ENCODE measurements at places on chromosomes 7 and 10. TPM values are rescaled to one million over a fixed set of nuclear protein-coding genes. Genes with fewer than 3 reads are reported as not detected.

- no peak for DNase-seq
These were observed 2.7 kb downstream of the IFIT1 start for GRCh38 chr10:89395141-89395540.

DNA sequence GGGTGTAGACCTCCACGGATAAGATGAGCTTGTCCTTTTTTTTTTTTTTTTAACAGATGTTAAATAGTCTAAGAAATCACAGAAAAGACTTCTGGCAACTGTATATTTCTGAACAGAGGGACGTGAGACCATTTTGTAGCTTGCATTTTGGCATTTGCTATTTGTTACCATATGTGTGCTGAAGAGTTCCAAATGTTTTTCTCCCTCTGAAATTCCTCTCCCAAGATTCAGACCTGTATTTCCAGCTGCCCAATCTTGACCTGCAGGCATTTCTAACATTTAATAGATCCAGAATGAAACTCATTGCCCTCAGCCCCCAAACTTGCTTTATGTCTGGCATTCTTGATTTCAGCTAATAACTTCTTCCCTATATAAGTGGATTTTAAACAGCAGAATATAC is 223.1 kb upstream of the FZD1 start:
- DNase-seq: no peak

DNA sequence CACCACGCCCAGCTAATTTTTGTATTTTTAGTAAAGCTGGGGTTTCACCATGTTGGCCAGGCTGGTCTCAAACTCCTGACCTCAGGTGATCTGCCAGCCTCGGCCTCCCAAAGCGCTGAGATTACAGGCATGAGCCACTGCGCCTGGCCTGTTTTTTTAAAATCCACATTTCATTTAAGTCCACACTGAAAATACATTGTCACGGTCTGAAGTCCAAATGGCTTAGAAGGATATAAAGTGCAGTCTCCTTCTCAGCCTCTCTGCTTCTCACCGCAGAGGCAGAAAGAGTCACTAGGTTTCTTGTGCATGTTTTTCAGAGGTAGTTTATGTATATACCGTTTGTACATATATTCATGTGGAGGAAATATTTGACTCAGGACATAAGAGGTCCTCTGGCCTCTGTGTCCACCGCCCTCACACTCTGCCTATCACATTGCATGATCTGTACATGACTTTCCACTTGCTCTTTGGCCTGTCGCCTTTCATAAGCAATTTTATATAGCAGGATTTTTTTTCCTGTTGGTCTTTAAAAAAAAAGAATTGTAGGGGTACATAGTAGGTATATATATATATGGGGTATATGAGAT is 42.9 kb downstream of the BLNK start:
- DNase-seq: no peak

DNA sequence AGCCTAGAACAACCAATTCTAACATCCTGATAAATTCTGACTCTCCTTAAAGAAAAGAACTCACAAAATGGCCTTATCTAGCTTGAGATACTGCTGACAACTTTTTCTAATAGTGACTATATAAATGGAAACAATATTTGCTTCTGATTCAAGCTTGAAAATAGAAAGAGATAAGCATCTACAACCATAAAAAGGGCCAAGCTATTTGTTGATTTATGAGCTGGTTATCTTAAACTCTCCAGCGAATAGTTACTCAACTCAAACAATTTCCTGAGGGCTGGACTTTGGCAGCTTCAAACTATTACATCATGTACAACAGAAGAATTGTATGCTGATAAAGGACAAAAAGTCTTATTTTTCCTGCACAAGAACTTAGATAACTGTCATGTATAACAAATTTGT is 4.6 kb downstream of the USP54 start:
- no peak for DNase-seq

DNA sequence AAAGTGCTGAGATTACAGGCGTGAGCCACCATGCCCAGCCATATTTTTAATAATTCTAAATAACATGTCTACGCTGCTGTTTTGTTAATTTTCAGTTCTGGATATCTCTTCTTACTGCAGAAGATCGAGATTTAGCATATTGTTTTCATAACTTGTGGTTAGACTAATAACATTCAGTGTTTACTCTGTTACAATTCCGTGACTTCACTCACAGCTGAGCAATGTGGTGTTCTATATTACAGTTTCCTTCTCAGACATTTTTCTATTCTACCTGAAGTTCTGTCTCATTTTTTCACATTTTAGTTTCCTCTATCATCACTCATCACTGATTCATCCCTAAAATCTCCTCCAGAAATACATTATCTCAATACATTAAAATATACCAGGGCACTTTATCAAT is 10.9 kb downstream of the RNF32 start:
- no peak for DNase-seq

Gene HOXA6
- total RNA-seq: not detected

GRCh38 chr7:101927389-101927788 is 110.0 kb downstream of the CUX1 start:
- no peak for DNase-seq

DNA sequence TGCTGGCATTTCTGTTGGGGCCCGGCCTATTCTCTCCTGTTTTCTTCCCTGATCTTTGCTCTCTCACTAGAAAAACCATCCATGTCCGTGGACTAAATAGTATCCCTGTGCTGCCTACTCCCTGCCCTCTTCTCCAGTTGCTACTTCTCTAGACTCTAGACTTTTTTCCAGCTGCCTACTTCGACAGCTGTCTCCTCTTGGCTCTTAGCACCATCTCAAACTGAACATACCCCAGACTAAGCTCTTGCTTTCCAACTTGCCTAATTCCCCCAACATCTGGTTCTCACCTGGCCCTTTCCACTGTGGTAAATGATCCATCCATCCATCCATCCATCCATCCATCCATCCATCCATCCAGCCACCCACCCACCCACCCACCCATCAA is 19.5 kb downstream of the ADCYAP1R1 start:
- no peak for DNase-seq

DNA sequence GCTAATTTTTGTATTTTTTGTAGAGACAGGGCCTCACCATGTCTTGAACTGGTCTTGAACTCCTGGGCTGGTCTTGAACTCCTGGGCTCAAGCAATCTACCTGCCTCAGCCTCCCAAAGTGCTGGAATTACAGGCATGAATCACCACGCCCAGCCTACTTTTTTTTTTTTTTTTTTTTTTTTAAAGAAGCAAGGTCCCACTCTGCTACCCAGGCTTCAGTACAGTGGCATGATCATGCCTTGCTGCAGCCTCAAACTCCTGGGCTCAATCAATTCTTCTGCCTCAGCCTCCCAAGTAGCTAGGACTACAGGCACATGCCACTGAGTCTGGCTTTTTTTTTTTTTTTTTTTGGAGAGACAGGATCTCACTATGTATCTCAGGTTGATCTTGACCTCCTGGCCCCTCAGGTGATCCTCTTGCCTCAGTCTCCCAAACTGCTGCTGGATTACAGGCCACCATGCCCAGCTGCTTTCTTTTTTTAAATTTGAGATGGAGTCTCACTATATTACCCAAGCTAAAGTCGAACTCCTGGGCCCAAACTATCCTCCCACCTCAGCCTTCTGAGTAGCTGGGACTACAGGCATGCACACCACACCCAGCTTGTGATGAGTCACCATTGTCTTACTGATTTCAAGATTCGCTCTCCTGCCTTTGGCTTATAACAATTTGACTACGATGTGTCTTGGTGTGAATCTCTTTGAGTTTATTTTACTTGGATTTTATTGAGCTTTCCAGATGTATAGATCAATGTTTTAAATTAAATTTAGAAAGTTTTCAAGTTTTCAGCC is 9.0 kb downstream of the RPEL1 start:
- no peak for DNase-seq

Gene WDR86
- 8.0 TPM for total RNA-seq

GRCh38 chr10:103706047-103706446 is 149.3 kb downstream of the SH3PXD2A start:
- no peak for DNase-seq

DNA sequence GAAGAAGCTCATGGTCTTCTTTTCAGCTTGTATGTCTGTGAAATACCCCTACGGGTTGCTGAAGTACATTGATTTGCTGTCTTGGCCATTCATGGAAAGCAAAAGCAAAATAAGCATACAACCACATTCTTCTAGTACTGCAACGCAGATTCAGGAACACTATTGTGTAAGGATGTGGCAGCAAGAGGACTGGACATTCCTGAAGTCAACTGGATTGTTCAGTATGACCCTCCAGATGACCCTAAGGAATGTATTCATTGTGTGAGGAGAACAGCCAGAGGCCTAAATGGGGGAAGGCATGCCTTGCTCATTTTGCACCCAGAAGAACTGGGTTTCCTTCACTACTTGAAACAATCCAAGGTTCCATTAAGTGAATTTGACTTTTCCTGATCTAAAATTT is 133.4 kb upstream of the ANKRD1 start:
- no peak for DNase-seq

DNA sequence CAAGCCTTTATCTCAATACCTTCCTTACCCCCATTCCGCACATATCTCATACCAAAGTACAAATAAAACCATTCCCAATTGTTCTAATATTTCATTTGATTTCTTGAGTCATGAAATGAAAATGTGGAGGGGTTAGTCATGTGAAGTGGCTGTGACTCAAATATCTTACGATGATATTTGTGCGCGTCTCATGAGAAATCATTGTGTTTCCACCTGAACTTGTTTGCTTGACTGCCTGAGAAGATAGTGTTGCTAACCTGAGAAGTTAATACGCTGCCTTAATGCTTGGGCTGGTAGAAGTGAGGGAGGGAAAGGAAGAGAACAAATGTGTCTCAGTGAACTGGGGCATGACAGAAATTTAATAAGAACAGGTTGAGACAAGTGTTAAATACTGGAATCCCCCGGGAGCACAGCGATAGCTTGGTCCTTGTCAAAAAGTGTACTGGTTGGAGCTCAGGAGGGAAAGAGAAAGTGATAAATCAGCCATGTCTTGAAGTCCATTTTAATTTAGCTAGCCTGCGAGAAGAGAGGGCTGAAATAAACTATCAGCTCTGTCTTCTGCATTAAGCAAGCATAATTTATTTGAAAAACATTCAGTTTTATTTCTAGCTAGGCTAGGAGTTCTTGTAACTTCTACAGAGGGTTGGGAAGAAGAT is 7.2 kb upstream of the EPHA1 start:
- DNase-seq: no peak

DNA sequence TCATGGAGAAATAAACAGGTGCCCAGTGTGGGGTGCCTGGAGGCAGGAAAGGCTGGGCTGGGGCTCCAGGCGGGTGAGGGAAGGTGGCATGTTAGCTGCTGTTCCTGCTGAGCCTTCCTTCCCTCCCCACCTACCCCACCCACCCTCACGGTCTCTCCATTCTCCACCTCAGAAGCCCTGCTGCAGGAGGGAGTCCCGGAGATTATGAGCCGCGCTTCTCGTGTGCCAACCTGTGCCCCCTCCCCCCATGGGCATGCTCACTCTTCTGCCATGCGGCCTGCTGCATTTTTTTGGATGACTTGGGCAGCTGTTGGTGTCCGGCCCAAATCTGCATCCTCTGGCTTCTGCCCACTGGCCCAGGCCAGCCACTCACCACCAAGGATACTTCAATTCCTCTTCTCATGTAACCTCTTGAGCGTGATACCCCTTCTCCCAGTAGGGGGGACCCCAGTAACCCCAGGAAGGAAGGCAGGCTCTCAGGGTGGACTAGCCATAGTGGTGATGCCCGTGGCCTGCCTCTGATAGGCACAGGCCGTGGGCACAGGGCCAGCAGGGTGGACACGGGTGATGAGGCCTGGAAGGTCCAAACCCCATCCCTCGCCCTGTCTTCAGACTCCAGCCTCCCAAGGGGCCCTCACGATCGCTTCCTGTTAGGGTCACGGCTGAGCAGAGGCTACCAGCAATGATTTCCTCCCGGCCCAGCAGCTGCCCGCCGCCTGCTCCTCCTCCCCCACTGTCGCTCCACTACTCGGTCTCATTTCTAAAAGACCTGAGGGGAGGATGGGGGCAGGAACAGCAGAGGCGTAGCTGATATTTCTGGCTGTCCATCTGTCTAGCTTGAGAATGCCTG is 27.8 kb downstream of the UNC5B start:
- no peak for DNase-seq

Gene TRIP6
- 7.6 TPM for total RNA-seq

DNA sequence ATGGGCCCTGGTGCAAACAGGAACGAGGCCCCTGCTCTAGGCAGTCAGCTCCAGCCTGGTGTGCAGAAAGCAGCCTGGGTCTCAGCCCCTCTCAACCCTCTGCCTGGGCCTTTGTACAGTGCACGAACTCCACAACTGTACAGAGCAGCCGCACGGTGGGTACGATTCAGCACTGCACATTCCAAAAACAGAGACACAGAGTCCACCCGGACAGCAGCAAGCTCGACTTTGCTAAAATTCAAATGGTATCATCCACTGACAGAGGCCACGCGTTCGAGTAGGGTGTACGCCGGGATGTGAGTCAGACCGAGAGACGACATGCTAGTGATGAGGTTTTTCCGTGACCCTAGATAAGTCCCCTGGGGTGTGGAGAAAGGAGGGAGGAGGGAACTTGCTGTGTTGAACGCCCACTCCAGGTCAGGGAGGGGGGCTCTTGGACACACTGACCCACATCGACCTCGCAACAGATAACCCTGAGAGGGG is 65.6 kb upstream of the PDGFA start:
- DNase-seq: no peak

DNA sequence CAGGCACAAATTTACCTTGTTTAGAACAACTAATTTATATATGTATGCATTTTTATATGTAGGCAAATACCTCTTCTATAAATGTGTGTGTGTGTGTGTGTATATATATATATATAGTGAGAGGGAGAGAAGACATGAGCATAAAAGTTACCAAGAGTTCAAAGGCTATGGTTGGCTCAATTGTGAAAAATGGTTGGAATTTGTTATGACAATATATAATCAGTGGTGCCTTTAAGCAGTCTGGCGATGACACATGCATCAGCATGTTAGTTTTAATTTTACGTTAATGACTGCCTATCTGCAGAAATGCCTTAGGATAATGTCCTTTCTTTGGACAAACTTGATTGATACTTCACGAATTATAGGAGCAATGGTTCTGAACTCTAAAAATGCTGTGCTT is 980.8 kb upstream of the LRRTM3 start:
- no peak for DNase-seq

DNA sequence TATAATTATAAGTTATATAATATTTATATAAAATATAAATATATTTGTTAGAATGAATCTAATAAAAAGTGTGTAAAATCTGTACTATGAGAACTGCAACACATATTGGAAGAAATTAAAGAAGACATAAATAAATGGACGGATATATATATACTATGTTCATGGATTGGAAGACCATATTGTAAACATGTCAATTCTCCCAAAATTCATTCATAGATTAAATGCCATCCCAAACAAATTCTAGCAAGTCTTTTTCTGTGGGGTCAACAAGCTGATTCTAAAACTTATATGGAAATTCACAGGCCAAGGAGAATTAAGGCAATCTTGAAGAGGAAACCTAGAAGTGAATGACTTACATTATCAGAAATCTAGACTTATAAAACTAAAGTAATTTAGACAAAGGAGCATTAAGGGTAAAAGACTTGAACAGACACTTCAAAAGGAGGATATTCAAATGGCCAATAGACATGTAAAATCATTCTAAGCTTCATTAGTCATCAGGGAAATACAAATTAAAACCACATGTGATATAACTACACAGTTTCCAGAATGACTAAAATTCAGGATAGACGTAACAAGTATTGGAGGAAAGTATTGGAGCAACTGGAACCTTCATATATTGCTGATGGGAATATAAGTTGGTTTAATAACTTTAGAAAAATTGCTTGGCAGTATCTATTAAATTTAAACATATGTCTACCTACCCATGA is 225.9 kb downstream of the EMX2 start:
- no peak for DNase-seq

Data from CD4-positive, alpha-beta memory T cell (primary cell).